Cardiac septum (tissue), 1 donor: ENCODE measurements at places on chromosomes 2 and 18. TPM values are rescaled to one million over a fixed set of nuclear protein-coding genes. Genes with fewer than 3 reads are reported as not detected.

DNA sequence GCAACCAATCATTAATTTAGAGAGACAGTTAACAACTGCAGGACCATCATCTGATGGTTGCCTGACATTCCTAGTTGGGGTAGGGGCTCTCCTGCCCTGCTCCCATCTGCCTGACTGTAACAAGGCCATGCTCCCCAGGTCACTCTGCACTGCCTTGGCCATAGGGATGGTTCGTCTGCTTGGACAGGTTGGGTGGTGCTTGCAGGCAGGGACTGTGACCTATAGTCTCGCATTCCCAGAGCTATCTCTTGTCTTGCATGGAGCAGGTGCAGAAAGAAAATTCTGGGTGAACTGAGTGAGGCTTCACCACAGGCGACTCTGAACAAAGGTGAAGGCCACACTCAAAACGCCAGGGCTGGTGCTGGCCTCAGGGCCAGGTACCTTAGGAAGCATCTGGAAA, 64.7 kb downstream of the EMILIN2 start:
- no peak for DNase-seq

- no peak for DNase-seq
Observed at GRCh38 chr18:69261406-69261805, 139.3 kb upstream of the DOK6 start.

GRCh38 chr2:37767959-37768925, 96.8 kb upstream of the CDC42EP3 start:
- no peak for DNase-seq

GRCh38 chr2:204251998-204252376, 293.3 kb upstream of the PARD3B start:
- DNase-seq: no peak

DNA sequence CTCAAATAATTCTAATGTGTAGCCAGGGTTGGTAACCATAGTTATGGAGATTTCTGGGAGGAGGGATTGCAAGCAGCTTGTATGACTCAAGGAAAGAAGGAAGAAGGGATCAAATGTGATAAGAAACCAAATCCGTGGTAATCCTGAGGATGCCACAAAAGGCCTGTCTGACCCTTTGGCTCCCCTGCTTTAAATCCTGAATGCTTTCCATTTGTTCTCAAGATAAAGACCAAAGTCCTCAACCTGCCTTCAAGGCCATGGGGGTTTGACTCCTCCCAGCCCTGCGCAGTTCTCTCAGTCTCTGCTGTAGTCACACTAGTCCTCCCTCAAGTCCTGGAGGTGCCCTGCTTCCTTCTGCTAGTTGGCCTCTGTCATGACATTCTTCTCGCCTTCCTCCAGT, 74.0 kb downstream of the SUMO1 start:
- no peak for DNase-seq

The LYG1 gene
- 0.57 TPM for total RNA-seq
